Epithelial cell of proximal tubule (primary cell): ENCODE measurements at places on chromosomes 11 and 22. TPM values are rescaled to one million over a fixed set of nuclear protein-coding genes. Genes with fewer than 3 reads are reported as not detected.
A peak's percentile ranks its signal among the peaks of the same experiment; 100 is the strongest.

- no peak for DNase-seq
Observed at GRCh38 chr11:109121173-109121932, 300.6 kb upstream of the C11orf87 start.

DNA sequence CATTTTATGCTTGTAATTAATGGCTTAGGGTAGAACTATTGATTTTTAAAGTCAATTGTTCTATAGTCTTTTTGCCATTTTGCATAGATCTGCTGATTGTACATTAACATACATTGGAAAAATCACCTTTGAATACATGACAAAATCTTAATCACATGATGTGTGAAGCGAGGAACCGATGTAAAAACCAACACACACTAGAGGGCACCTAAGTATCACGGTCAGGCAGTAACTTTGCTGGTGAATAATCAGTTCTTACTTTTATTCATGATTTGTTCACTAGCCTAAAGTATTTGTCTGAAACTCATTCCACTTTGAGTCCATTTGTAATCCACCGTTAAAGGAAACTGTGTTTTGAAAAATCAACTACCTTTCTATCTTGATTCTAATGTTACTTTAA, 28.2 kb downstream of the JHY start:
- no peak for DNase-seq

The TRIM49 gene
- not detected in 2 replicates for total RNA-seq

The PLAAT5 gene
- total RNA-seq = 0.06 and 1.6 TPM in 2 replicates

- DNase-seq = no peak
Observed at GRCh38 chr22:33743756-33744155, 176.5 kb downstream of the LARGE1 start.

DNA sequence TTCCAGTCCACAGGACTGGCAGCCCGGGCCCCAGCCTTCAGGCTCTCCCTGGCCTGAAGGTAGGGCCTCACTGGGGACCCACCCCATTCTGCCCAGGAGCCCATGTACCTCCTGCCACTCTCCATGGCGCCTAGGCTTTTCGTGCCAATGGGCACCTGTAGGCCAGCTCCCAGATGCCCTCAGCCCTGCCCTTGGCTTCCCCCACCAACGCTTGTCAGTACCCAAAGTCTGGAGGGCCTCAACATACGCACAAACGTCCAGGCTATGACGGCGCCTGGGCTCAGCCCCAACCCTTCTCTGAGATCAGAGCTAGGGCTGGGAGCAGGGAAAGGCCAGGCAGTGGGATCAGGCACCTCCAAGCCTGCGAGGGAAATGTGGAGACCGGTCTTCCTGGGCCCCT, 816.9 kb upstream of the LUZP2 start:
- DNase-seq = no peak

The MS4A15 gene
- not detected in 2 replicates for total RNA-seq

DNA sequence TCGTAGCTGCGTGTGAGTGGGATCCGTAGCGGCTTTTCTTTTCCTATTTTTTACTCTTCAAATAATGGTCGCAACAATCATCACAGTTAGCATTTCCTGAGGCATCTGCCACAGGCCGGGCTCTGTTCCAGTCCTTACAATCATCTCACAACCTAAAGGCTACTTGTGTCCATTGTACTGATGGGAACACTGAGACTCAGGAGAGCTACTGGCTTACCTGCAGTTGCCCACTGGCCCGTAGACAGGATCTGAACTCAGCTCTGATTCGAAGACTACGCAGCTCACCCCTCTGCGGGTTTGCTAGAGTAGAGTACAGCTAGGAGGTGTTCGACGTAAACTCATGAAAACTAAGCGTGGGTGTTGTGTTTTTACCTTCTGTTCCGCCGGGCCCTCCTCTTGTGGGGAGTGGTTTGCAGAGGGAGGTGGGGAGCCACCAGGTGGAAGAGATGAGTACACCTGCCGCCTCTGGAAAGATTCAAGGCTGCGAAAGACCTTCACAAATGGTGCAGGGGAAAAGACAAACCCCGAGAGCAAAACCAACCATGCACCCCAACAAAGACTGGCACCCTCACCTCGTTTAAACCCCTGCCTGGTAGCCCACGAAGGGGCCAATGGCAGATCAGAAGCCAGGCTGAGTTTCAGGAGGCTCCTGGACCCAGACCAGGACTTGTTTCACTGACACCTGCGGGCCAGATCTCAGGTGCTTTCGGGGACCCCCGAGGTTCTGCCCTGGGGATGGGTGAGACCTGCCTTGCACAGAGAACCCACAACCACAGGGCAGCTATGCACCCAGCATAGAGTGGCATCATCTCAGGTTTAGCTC, 18.3 kb upstream of the RFPL3 start:
- no peak for DNase-seq

The OR52L1 gene
- total RNA-seq = not detected in 2 replicates

DNA sequence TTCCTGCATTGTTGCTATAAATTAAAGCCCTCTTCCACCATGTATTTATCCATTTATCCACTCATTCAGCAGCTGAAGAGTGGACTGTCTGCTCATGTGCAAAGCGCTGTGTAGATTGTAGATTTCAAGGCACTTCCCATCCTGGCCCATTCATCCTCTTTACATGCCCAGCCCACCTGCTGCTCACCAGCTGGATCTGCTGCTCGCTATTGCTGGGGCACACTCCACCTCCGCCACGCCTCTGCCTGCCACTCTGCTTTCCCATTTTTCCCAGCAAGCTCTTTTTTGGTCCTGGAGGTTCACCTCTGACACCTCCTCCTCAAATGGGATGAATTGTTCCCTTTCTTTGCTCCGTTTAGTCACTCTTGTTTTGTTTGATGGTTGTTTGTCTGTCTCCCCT, 48.3 kb downstream of the CEP164 start:
- DNase-seq = no peak

DNA sequence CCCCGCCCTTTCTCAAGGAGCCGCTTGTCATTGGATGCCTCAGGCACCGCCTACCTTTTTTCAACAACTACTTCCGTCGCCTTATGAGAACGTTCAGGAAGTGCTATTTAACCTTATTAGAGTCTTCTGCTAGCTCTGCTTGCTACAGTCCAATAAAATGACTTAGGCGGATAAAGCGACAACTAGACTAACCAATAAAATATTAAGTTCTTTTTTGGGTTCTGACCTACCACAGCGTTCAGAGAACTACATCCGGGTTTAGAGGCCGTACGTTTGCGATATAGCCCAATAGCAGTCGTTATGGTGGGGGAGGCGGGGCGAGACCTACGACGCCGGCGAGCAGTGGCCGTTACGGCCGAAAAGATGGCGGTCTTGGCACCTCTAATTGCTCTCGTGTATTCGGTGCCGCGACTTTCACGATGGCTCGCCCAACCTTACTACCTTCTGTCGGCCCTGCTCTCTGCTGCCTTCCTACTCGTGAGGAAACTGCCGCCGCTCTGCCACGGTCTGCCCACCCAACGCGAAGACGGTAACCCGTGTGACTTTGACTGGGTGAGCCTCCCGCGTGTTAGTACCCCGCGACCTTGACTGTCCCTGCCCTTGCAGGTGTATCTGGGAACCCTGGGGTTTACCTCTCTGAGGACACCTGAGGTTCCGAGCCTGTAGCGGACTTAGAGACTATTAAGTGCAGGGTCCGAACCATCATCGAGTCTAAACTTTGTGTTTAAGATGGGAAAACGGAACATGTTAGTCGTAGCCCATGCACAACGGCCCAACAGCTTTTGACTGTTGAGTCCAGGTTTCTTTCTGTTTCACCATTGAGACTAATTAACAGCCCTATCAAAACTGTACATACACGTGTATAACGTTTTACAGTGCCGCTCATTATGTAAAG, at the start of gene TMX2:
TMX2 (plus strand) TSS at position 338 of the 895 bp plus-strand sequence; CDS start at position 364, 26 bp downstream.
- DNase-seq = peak; percentile 100

DNA sequence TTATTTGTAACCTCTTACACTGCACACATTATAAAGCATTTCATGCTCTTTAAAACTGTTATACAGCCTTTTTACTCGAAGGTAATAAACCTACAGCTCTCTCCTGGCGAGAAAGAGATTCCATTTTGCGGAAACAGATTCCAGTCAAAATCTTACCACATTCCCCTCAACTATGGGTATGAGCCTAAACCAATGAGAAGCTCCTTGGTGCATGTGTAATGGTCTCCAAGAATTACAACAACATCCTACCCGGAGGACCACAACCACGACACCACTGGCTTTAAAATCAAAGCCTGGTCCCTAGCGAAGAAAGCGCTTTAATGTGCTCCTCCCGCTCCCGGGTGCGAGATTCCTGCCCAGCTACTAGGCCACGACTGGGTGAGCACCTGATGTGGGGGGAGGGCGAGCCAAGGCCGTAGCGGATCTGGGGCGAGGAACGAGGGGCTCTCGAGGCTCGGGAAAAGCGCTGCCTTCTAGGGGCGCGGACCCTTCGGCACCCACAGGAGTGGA, 821 bp downstream of the CELF1 start:
- no peak for DNase-seq

DNA sequence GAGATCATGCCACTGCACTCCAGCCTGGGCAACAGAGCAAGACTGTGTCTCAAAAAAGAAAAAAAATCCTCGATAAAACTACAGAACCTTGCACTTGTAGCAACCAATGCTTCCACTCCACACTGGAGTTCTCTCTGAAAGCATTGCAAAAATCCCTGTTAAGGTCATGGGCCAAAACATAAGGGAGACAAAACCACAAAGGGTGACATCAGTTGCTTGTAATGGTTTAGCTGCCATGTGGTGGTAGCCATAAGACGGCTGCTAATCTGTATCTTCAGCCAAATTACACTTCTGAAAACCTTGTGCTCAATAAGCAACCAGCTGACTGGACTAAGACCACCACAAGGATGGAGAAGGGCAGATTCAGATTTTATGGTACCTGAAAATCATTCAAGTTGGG, 20.6 kb upstream of the TPH1 start:
- DNase-seq = no peak

GRCh38 chr22:35605369-35605680, 11.8 kb downstream of the MB start:
- DNase-seq = no peak

DNA sequence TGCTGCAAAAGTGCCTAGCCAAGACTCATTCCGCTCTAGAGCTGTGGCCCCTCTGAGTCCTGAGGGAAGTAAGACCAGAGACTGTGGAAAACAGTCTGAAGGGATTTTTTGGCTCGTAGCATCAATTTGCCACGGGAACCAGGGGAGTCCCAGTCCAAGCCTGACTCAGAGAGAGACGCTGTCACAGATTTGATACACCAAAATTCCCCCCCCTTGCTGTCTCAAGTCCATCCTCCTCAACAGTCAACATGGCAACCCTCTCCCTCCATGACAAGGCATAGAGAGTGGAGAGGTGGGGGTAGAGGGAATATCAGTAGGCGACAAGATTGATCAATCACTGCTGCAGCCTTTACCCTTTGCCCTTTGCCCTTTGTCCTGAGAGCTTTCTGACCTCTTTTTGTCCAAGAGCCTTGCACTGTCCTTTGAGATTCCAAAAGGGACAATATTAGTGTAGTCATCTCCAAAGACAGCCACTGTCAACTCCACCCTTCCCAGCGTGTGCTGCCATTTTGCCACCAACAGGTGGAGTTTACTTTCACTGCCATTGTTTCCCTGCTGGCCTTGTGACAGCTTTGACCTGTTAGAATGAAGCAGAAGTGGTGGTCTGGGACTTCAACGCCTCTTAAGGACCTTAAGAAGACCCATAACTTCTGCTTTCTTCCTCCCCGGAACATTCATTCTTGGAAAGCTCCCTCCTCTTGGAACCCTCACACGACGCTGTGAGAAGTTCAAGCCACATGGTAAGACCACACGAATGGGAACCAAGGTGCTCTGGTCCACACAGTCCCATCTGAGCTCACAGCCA, 7.3 kb downstream of the SLC15A3 start:
- no peak for DNase-seq

The OR2D2 gene
- 0.35 TPM in 1 of 2 replicates, not detected in the other for total RNA-seq

The SYVN1 gene
- 10.8 and 14.8 TPM in 2 replicates for total RNA-seq

The MRGPRX4 gene
- not detected in 2 replicates for total RNA-seq

GRCh38 chr11:69234740-69235710, 58.9 kb upstream of the MYEOV start:
- DNase-seq = no peak

DNA sequence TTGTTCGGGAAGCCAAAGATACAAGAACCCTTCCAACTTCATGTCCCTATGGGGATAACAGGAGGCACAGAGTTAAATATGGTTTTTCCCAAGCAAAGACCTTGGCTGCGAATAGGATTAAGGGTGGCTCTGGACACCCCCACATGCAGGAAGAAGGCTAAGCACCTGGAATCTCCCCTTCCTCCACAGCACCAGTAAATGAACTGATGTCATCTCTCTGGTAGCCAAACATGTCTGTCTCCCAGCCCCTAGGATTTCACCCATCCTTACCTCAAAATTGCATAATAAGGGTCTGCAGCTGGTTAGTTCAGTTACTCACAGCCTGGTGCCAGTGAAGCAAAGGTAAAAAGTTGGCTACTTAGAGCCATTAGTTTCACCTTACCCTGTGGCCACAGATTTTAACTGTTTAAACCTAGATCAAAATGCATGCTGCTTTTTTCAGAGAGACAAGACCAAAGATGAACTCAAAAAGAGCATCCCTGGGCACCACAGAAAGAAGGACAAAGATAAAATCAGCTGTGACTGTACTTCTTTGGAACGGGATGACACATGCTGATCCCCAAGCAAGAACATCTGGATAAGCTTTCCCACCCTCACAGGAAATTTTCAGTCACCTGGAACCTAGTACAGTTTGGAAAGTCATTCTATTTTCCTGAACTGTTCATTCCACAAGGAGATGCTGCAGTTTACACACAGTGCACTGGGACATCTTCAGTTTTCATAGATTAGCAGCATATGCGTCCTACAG, 77.2 kb upstream of the AKIP1 start:
- no peak for DNase-seq

DNA sequence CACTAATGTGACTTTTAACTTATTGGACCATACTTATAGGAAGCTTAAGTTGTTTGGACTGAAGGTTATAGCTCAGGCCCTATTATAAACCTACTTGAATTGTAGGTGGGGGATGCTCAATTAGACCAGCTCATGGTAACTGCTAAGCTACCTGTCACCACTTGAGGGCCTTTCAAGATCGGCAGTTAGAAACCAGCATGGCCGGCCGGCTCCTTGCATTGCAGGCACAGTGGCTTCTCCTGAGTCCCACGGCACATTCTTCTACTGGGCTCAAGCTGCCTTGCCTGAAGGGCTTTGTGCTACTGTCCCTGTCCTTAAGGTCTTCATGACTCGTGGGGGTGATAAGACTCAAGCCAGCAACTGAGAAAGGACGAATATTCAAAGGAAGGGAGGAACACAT, 70.8 kb downstream of the TBC1D22A start:
- no peak for DNase-seq

DNA sequence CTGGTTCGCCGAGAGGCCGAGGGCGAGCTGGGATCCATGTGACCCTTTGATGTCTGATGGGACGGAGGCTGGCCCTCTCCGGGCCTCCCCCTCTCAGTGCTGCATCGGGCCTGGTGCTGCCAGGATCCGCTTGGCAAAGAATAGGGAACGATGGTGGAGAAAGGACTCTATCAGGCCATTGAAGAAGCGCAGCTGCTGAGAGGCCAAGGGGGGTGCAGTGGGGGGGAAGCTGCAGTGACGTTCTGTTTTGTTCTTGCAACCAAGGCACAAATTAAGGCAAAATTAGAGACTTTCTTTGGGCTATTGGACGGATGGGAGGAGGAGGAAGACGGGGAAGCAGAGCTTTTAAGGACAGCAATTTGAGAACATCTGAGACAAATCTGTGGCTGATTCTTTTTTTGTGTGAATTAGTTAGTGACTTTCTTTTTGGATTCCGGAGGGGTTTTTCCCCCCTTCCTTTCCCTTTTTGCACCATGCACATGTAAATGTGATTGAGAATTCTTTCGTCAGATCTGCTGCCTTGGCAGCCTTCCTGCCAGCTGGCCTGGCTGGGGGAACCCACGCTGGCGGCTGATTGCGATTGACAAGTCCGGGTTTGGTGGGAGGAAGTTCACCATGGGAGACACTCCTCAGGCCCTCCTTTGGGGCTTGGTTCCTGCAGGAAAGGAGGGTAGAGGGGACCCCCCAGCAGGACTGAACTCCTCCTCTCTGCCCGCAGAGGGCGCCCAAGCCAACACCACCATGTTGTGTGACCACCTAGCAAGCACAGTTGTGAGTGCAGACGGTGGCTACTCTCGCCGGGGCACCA, 214.6 kb downstream of the NTM start:
- DNase-seq = no peak
